ENCODE measurements at places on chromosomes 7 and 10.

DNA sequence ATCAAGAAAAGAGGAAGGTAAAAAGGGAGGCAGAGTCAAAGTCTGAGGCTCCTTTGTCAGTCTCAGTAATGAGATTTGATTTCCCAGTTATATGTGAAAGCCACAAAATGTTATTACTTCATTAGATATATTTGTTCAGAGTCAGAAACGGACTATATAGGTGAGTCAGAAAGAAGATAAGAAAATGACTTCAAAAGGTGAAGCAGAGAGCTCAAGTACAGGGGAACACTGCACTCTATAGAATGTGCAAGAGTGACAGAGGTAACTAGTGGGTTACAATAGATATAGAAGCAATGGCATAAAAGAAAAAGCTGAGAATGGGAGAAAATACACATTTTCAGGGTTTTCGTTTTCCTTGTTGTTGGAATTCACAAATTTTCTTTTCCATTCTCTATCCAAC, 43.3 kb downstream of the DGKB start:
- DNase-seq: no peak

DNA sequence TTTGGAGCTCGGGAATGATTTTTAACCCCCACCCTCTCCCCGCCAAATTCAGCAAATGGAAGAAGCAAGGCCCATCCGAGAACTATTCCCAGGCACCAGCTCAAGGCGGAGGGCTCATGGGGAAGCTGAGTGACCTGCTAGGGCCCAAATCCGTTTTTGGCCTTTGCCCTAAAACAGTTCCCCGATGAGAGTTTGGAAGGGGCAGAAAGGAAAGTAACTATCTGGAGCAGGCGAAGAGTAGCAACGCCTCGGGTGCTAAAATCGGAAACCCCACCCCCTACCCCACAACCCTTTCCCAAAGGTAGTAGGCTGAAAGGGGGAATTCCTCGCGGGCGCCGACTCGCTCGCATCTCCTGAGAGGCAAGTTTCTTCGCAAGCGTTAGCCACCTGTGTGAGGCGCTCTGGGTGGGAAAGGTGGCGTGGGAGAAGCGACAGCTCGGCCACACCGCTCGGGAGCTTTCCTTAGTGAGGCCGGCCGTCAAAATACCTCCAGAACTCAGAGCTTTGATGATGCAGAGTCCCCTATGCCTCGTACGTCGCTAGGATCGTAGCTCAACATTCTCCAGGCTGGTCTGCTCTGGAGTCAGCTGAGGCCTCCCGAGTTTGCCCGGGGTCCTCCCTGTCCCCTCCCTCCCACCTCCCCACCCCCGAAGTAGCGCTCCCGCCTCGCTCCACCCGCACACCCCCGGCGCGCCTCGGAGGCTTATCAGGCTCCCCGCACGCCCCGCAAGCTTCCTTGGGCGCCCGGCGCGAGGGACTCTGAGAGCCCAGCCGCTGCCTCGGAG, 642 bp upstream of the PRKG1 start:
- no peak for DNase-seq

GRCh38 chr7:650339-651031, 76.0 kb upstream of the DNAAF5 start:
- no peak for DNase-seq

- DNase-seq: no peak
Observed at GRCh38 chr10:20162123-20162522, 345.9 kb downstream of the PLXDC2 start.

Data from fibroblast of skin of left quadriceps (primary cell).